ENCODE measurements at places on chromosomes 7 and 10.

DNA sequence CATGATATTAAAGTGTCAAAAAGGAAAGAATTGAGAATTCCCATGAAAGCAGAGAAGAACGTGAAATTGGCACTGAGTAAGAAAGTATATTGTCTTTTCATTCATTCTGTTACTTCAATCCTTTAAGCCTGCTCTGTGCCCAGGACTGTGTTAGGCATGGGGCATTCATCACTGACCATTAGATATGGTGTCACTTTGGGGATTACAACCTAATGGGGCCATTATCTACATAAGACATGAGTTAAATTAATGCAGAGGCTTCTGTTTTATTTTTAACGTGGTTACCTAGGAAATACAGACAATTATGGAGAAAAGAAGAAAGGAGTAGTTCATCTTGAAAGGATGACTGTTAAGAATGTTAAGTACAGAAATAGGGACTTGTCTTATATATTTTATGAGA is 163.5 kb upstream of the LRGUK start:
- DNase-seq = no peak

GRCh38 chr10:24574578-24575155 is 149.0 kb downstream of the ARHGAP21 start:
- DNase-seq = no peak

GRCh38 chr10:103493916-103494877 is 692 bp downstream of the NEURL1 start:
- DNase-seq = no peak

GRCh38 chr10:62517252-62517651 is 143.1 kb downstream of the ZNF365 start:
- DNase-seq = no peak

GRCh38 chr10:22246680-22247391 is 29.0 kb upstream of the EBLN1 start:
- DNase-seq = no peak

DNA sequence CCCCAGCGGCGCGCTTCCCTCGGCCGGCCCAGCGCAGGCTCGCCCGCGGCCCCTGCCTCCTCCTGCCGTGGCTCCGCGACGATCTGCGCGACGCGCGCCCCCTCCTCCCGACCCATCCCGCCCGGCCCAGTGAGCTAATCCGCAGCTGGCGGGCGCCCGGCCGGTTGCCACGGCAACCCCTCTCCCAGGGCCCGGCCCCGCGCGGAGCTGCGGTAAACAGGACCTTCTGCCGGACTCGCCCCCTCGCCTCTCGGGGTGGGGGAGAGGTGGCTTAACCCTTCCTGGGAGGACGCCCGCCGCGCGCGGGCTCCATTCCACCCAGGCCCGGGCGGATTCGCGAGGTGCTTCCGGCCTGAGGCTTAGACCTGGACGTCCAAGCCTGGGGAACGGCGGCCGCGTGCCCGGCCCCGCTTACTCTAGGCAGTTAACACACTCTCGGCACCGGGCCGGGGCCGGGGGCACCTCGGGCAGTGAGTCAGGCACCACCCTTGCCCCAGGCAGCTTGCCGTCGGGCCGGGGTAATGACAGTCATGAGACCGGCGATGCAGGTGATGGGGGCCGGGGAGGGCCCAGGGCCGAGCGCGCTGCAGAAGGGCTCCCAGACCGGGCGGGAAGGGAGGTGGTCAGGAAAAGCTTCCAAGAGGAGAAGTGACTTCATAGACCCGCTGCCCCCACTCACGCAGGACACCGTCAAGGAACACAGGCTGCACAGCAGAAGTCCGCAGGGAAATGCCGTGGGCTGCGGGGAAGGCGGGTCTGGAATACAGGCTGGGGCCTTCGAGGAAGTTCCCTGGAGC is at the start of gene DENND2A:
TSS of gene DENND2A (minus strand) at position 87 of the 797 bp plus-strand sequence. CDS start 38,416 bp downstream, outside the sequence.
- peak; percentile 49 for DNase-seq

DNA sequence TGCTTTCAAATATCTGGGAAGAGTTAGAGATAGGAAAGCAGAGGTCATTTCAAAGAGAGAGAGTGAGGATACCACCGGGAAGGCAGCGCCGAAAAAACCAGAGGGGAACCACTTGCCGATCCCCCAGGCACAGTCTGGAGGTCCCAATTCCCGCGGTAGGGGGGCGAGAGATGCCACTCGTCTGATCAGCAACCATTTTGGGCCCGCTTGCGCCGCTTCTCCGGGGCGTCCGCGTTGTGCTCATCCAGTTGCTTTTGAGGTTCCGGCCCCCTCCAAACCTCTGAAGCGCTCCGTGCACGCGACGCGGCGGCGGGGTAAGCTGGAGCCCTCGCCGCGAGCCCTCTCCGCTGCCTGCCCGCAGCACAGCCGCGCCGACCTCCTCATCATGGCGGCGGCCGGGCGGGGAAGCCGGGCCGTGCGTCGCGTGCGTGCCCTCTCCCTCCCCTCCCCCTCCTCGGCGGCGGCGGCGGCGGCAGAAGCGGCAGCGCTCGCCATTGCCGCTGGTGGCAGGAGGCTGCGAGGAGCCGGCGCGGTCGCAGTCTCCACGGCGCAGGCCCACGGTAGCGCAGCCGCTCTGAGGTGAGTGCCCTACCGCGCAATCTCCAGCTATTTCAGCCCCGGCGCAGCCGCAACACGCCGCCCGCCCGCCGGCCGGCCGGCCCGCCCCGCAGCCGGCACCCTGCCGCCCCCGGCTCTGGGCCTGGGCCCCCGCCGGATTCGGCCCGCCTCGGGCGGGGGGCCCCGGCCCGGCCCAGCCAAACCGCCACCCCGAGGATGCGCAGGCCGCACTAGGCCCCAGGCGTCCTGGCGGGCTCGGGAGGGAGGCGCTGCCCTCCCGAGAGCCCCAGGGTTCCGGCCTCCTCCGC is at the start of gene NRF1:
TSS of gene NRF1 (plus strand) at position 475 of the 866 bp plus-strand sequence. CDS start 45,632 bp downstream, outside the sequence.
- DNase-seq = peak; percentile 81

DNA sequence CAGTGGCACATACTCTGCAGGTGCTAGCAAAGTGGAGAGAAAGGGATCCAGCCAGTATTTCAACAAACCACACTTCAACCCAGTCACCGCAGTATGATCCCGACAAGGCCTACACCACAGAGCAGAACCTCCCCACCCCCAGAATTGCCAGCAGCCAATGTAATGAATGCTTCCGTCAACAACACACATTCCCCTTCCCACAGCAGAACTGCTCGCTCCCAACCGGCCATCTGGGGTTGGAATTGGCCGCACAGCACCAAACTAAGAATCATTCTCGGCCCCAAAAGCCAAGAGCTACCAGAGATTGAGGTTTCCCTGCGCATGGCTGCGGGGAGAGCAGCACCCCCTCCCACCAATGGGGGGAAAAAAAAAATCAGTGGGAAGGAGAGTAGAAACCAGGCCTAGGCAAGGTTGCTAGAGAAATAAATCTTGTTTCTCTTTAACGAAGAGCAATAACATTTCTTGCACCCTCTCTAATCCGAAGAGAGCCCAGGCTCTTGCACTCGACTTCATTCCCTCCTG is 1.1 kb downstream of the WASL start:
- DNase-seq = no peak

DNA sequence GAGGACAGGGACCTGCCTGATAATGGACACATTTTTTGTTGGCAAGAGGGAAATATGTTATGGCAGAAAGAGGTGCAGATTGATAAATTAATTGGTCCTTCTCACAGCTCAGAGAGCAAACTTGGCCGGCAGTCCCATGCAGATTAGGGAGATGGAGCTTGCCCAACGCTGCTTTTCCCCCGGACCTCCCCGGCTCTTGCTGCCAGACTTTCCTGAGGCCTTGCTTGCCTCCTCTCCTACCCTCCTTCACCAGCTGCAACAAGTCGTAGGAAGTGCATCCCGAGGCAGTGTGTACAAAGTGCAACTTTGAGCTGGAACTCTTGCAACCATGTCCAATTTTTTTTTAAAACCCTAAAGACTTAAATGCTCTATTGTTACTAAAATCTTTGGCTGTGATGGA is 215.5 kb downstream of the LRMDA start:
- DNase-seq = no peak

- DNase-seq = no peak
Measured at GRCh38 chr7:87347207-87347606, 1.7 kb downstream of the CROT start.

GRCh38 chr10:130480491-130480890 is 344.3 kb downstream of the GLRX3 start:
- DNase-seq = no peak

GRCh38 chr7:97401398-97401797 is 283.9 kb downstream of the SDHAF3 start:
- DNase-seq = no peak

DNA sequence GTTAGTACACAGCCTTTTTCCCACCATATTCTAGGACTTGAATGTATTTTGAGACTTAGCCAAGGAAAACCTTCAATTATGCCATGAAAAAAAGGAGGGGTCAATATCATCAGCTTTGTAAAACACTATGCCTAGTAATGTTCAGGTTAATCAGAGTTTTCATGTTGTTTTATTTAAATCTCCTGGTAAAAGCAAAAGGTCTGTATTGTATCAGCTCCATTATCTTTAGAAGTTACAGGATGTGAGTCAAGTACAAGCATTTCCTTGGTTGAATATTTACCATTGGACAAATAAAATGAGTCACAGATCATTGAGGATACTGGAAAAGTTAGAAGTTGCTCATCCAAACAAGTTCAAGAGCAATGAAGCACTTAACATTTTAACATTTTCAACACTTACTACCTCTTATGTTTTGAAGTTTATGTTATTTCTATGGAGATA is 89.9 kb upstream of the CAPZA2 start:
- no peak for DNase-seq

DNA sequence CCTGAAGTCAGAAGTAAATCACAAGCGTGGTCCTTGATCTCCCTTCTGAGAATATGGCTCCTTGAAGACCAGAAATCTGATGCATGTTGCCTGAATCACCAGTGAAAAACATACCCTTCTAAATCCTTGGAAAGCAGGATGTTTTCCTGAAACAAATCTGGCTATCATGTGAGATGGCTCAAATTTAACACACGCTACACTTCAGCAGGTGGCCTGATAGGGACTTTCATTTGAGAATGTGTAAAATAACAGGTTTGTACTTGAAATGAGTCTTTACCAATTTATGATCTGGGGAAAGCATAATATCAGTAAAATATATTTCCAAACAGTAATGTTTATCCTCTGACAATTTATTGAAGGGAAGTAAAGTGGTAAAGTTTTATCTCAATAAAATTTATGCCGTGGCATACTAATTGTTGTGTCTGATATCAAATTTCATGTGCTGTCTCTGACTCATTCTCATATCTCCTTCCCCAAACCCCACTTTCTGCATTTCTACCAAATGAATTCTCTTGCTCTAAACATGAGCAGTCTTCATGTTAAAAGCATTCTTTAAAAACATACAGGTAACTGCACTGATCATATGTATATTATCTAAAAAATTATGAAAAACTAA is 17.4 kb downstream of the CYP3A4 start:
- no peak for DNase-seq

GRCh38 chr7:131753620-131754222 is 197.3 kb upstream of the PODXL start:
- no peak for DNase-seq

- DNase-seq = no peak
Measured at GRCh38 chr7:91892821-91893340, 12.4 kb upstream of the MTERF1 start.

GRCh38 chr7:129824291-129825208 is 128.2 kb downstream of the UBE2H start:
- no peak for DNase-seq

- DNase-seq = peak; percentile 64
Measured at GRCh38 chr10:23343591-23344240, 881 bp downstream of the C10orf67 start.

DNA sequence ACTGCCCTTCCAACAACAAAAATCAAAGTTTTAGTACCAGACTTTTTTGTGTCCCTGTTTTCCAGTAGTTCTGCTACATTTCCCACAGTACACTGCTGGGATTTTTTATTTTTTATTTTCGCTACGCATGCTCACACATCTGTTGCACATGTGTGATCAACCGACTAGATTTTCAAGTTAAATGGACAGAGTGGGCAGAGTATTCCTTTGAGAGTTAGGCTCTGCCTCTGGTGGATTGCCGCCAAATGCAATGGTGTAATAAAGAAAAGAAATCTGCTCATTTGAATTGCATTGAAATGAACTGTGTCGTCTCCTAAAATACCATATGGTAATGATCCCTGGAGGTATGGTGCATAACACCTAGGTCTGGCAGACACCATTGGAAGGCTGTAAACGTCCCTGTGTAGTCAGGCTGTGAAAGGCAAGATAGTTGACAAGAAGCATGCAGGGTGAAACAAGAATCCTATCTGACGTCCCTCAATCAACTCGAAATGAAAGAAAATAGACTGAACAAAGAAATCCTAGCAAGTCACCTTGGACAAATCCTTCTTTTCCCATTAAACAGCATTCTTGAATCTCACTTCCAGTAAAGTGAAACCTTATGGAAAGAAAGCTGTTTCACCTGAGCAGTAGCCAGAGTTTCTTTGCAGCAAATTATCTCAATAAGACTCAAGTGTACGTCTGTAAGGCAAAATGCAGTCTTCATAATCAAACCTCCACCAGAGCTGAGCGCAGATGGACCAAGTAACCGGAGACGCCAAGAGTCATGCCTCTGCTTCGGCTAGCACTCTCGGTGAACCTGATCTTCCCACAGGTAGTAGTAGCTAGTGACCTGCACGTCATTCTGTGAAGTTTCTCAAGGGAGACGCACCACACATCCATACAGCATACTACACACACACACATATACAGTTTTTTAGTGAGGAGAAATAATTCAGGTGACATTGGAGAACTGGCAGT is 357.3 kb downstream of the CRPPA start:
- no peak for DNase-seq

- DNase-seq = no peak
Measured at GRCh38 chr10:26502986-26503385, 64.8 kb downstream of the APBB1IP start.

- no peak for DNase-seq
Measured at GRCh38 chr7:19749658-19750057, 23.8 kb downstream of the TMEM196 start.

GRCh38 chr7:137996386-137996851 is 5.5 kb downstream of the CREB3L2 start:
- no peak for DNase-seq

- DNase-seq = no peak
Measured at GRCh38 chr7:80478683-80479082, 33.2 kb downstream of the GNAT3 start.

DNA sequence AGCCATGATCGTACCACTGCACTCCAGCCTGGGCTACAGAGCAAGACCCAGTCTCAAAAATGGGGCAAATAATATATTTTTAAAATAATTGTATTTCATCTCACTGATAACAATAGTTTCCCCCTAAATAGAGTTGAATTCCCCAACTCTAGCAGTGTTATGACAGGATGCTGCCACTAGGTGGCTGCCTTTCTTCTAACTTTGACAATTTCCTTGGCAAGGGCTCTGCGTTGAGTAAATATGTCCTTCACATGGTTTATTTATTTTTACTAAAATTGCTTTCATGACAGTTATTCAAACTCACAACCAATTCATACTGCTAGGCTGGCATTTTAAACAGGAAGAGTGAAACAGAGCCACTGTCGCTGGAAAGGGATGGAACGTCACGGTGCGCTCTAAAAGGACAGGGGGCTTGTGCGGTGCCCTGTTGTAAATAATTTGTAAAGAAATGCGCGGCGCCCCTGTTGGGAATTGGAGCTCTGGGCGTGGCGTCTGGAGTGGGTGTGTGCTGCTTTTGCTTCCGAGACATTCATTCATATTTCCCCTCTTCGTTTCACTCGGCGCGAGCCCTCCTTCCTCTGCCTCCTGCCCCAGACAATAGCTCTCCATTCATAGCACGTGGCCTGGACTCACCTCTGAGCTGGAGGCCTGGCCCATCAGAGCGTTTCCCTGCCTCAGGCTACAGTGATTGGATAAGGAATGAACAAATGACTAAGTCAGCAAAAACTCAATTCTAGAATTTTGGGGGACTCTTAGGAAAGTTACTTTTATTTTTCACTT is 20.5 kb upstream of the PITRM1 start:
- peak; percentile 16 for DNase-seq

GRCh38 chr7:151410405-151411390 is 860 bp upstream of the WDR86 start:
- no peak for DNase-seq

All from anterior cingulate cortex (tissue), 58 donors.